Activated CD8-positive, alpha-beta memory T cell treated with anti-CD3 and anti-CD28 coated beads for 24 hours (primary cell): ENCODE measurements at places on chromosomes 3 and 15.

DNA sequence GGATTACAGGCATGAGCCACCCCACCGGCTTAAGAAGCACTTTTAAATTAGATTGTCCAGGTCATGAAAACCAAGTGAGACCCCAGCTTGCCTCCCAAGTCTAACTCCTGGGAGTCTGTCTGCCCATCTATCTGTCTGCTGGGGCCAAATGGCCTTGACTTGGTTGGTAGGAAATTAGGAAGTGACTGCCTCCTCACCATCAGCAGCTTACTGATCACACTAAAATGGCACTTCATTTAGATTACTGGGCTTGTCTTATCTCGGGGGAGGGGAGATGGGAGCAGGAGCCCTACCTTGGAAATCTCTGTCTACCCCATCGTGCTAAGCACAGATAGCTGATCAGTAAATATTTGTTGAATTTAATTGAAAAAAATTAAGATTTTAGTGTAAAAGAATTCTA lies 5.6 kb upstream of the LRRC2 start:
- DNase-seq: no peak

DNA sequence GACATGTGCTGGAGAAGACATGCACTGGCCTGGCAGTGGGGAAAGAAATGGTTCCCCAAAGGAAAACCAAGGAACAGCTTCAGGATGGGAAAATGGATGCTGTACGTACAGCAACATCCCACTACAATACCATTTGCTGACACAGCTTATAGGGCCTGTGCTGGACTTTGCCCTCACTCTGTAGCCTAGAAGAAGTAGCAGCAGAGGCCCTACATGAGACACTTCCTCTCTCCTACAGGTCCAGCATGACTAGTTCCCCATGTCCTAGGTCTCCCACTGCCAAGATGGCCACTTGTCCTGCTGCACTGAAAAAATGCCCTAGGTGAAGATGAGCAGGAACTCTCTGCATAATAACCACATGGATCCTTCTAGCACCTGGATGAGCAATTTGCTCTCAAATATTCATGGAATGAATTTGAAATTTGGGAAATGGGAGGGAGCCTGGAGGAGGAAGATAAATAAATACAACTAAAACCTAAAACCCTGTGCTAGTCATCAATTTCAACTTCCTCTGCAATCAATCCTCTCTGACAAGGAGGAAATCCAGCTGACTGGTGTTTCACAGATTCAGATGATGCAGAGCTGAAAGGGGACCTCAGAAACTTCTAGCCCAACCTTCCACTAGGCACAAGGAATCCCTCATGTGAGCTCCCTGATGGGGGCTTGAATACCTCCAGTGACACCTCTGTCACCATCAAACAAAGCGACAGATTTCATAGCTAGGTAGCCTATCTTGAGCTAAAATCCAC lies 514.3 kb upstream of the PPP2R3A start:
- no peak for DNase-seq

DNA sequence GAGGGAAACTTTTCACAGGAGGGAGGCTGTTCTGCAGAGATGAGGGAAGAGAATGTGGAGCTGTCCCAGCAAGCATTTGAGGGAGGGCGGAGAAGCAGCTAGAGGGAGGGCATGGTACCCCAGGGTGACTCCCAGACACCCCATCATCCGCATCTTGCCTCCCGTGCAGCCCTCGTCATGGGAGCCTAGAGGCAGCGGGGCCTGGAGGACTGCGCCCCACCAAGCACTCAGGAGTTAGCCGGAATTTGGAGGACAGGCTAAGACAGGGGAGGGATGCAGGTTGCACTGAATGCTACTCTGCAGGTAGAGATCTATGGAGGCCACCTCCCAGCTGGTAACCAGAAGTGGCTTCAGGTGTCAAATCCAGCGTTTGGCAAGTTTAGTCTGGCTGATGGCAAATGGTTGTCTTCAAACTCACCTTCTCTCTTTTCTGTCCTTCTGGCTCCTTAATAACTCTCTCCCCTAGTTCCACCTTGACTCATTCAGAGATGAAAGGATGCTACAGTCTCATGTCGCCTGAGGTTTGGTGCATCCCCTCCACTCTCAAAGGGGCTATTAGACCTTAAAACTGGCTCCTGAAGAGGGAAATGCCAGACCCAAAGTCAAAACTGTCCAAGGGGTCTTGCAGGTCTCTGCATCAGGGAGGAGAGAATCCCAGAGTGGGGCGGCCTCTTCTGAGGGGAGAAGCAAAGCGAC lies 155.9 kb upstream of the TLE3 start:
- DNase-seq: no peak

GRCh38 chr3:37054370-37054769 lies 61.1 kb downstream of the MLH1 start:
- no peak for DNase-seq

DNA sequence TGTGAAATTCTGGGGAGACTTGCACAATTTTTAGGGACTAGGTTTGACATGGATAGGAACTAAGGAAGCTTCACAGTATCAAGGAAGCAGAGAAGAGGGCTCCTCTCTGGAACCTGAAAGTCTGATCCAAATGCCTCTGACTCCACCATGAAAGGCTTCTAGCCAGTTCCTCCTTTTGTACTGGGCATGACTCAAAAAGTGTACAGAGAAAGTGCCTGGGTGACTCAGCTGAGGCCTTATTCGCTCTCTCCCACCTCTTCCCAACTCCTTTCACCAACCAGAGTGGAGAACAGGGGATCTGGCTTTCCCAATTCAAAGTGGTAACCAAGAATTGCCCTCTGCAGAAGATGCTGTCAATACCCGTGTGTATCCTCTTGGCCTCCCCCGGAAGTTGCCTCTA lies 342.9 kb upstream of the PROK2 start:
- DNase-seq: no peak

DNA sequence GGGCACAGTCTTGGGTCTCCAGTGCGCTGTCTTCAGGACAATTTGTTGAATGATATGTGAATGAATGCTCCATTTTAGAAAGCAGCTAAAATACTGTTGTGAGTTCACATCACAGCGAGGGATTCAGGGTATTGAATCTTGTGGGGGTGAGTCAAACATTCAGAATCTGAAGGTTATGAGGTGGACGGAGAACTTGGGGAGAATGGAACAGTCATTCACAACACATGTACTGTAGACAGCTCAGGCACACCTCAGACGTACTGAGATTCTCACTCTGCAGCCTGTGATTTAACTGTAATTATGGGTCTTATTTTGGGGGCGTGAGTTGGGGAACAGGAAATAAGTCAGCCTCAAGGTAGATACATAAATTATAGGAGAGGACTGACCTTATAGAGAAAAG lies 13.9 kb downstream of the CRYBG3 start:
- no peak for DNase-seq

- DNase-seq: peak; percentile 88
Measured at GRCh38 chr15:98647026-98647773, 1.1 kb upstream of the IGF1R start.

DNA sequence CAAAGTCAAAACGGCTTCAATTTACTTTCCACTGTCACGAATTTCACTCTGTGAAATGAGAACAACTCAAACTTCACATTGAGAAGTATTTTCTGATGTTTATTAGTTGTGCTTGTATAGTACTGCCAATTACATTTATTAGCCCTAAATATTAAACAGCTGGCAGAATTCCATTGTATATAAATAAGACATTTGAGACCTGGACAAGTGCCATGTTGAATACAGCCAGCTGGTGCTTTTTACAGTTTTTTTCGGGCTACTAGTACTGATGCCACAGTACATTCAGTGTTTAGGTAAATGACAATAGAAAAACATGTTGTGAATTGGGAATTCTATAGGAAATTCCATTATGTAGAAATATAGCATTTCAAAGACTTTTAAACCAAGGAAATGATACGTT lies 79.0 kb downstream of the EPHA3 start:
- no peak for DNase-seq

GRCh38 chr3:106628407-106628806 lies 748.8 kb upstream of the CCDC54 start:
- no peak for DNase-seq

GRCh38 chr3:166734734-166735133 lies 645.4 kb downstream of the ZBBX start:
- no peak for DNase-seq

GRCh38 chr15:41894791-41895463 lies 1.1 kb upstream of the SPTBN5 start:
- peak; percentile 87 for DNase-seq

- no peak for DNase-seq
Measured at GRCh38 chr3:13116426-13116825, 43.2 kb upstream of the IQSEC1 start.

DNA sequence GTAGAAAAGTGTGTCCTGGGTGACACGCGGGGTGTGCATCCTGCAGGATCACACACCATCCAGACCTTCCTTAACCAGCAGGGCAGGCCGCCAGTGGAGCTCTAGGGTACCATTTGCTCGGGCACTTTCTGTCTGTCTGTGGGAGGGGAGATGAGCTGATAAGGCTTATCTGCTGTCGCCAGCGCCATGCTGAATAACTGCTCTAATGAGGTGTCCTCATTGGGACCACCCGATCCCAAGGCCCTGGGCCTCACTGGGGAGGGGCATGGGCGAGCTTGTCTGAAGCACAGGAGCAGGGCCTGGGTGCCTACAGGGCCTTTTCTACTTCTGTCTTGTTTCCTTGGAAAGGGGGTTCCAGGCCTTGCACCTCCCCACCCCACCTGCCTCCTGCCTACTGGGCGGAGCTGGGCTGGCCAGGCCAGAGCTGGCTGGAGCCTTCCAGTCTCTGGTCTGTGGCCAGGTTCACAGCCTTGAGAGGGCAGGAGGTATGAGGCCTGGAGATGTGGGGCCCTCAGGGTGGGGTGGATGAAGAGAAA lies 2.5 kb upstream of the GATA2 start:
- DNase-seq: peak; percentile 52

DNA sequence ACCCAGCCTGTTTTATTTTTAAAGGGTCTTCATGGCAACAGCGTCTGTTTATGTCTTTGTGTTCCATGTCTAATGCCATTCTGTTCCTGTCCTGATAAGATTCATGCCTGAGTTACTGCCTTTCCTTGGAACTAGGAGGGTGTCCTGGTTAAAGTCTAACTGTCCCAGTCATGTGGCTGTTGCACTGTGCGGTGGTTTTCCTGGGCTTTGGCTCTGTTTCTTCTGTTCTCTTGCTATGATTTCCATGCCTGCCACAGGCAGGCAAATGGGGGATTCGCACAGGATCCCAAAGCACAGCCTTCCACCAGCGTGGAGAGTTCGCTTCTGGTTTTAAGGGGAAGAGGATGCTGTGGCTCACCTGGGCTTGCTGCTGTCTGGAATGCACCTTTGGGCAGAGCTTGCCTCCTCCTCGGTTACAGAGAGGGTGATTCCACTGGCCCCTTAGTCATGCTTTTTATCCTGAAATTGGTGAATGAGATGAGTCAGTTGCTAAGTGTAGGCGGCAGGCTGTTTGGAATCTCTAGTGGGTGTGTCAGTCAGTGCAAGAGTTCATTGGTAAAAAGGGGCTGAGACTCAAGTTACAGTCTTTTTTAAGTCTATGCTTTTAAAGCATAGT lies 86.8 kb downstream of the CCK start:
- DNase-seq: no peak

DNA sequence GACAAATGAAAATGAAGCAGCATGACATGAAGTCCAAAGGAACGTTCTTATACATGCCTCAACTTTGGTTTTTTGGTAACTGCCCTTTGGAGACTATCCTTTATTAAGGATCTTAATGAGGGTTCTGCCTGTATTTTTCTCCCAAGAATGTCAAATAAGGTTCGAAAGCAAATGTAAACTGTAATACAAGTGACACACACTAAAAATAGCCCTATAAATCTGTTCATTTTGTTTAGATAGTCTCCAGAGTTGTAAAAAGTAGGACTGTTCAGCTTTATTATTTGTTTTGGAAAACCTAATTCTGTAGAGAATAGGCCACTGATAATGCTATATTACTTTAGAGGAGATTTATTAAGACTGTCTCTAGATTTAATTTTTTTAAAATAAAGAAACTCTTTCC lies 80.5 kb upstream of the CDIN1 start:
- no peak for DNase-seq

GRCh38 chr15:66952756-66953522 lies 112.5 kb upstream of the SMAD3 start:
- no peak for DNase-seq

DNA sequence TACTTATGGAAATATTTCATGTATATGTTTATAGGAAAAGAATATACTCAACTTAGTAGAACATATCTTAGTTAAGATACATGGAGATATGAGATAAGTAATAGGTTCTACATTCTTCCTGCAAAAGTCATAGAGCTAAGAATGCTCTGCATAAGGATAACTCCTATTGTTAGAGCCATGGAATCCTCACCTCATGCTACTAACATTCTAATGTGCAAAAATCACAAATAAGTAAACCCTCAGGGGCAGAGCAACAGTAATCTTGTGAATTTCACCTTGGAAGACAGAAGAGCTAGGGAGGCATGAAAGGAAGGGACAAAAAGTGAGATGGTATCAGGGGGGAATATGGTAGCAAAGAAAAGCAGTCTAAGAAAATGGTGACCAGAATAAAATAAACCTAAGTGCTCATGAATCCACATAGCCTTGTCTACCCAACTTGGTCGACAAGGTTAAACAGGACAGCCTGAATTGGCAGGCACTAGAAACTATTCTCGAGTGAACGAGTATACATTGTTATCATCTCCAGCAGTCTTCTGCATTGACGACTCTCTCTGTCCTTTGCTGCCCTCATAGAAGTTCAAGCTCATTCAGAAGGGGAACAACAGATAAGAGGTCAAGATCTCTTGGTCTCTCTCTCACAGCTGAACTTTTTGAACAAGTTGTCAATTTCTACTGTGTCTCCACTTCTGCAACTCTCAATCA lies 52.8 kb downstream of the XRN1 start:
- DNase-seq: no peak

- DNase-seq: no peak
Measured at GRCh38 chr3:11283139-11283475, 10.9 kb downstream of the ATG7 start.

- no peak for DNase-seq
Measured at GRCh38 chr3:169354774-169355501, 308.6 kb downstream of the MECOM start.

GRCh38 chr15:75347222-75348033 lies 589 bp downstream of the NEIL1 start:
- peak; percentile 83 for DNase-seq

GRCh38 chr3:17724122-17724521 lies 18.3 kb downstream of the TBC1D5 start:
- no peak for DNase-seq

DNA sequence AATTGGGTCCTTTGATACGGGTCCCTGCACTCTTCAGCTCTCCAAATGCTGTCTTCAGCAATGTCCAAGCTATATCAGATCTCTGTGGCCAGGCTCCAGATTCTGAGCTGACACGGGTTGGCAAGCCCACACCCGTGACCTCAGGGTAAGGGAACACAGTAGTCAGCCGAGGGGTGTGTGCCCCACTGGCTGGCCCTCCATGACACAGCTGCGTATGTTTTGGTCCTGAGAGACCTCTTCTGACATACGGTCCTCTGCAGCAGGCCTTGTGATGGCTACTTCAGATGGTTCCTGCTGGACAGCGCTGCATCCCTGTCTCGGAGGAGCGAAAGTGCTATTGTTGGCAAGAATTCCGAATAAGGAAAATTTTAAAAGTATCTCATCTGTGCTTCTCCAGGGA lies 85.2 kb upstream of the ADAMTS17 start:
- DNase-seq: no peak

DNA sequence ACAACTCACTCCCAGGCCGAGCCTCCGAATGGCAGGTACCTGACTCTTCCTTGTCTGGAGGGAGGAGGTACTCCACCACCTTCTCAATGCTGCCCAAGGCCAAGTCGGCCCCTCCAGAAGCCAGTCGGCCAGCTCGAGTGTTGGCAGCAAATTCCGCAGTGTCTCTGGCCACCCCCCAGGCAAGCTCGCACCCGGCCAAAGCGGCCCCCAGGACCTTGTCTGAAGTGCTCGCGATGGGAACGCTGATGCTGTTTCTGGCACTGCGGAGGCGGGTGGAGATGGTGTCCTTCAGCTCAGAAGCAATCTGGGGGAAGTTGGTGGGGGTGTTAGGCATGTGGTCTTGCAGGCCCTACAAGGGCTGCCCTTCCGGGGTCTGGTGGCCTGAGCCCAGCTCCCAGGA lies 9.2 kb downstream of the PLIN1 start:
- DNase-seq: no peak
